Melanocyte of skin (primary cell): ENCODE measurements at places on chromosomes 13 and 19. TPM values are rescaled to one million over a fixed set of nuclear protein-coding genes. Genes with fewer than 3 reads are reported as not detected.

The ANKRD24 gene
- under 0.01 and 0.34 TPM in 2 replicates for total RNA-seq

The KLHL1 gene
- total RNA-seq: not detected in 2 replicates

The NOVA2 gene
- not detected in 2 replicates for total RNA-seq

The ZNF99 gene
- total RNA-seq: not detected in 2 replicates
